ENCODE measurements at places on chromosomes 2 and 18.
A peak's percentile ranks its signal among the peaks of the same experiment; 100 is the strongest.

GRCh38 chr2:96485751-96486651 lies 19.2 kb downstream of the NEURL3 start:
- peak; percentile 64 for DNase-seq

DNA sequence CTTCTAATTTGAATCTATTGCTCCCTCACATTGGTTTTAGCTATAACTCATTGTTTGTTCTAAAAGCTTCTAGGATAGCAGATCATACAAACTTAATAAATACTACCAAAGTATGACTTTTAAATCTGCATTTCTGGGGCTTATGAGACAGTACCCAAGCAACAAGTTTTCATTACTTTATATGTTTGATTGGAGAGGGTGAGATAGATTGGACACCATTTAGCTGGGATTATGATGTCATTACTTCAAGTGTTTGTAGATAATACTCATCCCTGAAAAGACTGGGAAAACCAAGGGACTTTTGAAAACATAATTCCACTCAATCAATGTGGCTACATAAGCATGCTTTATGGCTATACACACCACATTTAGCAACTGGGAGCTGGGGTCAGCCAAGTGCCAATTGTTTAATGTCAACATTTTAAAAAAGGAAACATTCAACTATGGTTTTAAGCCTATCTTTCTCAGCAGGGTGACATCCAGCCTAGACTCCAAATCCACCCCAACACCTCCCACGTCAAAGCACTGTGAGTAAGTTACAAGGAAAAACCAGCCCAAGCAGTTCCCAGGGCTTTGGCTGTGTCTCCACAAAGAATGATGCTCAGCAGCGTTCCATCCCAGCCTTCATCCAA lies 119.9 kb downstream of the ETAA1 start:
- no peak for DNase-seq

- DNase-seq, result no peak
Observed at GRCh38 chr2:113760400-113760799, 4.0 kb upstream of the SLC35F5 start.

GRCh38 chr18:10588975-10589374 lies 63.1 kb downstream of the NAPG start:
- DNase-seq, result no peak

DNA sequence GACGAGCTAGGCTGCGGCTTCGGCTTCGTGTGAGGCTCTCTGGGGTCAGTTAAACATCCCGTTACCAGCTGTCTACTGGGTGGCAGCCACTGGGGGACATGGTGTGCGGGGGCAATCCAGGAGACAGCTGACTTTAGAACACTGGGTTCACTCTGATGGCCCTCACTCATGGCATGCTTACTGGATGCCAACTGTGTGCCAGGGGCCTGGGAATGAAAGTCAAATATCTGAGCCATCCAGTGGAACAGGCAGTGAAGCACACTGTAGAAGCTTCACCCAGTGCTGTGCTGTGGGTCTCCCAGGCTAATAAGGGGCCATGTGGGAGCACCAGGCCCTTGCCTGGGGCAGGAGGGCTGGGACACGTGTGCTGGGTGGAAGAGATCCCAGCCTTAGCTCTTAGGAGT lies 48.3 kb downstream of the GLI2 start:
- no peak for DNase-seq

DNA sequence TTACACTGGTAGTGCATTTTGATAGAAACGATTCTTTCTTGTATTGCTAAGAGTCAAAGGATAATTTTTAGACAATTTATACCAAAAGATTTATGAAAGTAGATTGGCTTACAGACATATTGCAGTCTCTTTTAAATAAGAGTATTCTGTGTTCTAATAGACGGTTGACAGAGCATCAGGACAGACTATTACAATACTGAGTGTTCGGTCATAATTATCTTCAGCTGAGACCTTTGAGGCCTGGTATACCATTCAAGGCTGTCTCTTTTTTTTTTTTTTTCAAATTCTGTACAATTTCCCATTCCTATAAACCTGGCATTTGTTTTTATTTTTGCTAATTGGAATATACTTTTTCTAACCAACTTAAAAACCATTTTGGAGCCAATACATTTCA lies 140.6 kb upstream of the NOSTRIN start:
- no peak for DNase-seq

GRCh38 chr2:33086400-33087015 lies 139.8 kb downstream of the LTBP1 start:
- no peak for DNase-seq

DNA sequence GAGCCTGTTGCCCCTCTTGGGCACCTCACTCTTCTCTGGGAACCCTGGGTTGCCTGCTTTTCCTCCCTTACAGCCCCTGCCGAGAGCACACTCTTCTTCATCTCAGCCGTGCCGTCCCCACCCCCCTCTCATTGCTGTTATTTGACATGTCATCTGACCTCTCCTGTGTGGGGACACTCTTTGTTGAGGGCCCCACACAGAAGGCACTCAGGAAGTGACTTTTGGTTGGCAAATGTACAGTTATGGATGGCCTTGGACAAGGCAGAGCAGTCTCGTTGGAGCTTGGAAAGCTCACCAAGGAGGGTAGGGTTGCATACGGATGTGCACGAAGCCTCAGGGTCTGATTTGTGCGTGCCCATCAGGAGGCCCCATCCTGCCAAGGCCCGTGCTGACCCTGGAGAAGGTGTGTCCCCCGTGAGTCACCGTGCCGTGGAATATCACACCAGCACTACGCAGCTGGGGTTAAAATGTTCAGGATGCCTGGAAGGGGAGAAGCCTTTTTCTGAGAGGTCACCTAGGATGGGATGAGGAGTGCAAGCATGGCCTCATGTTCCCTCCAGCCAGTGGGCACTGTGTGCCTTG lies 93.9 kb downstream of the CTIF start:
- DNase-seq, result no peak

DNA sequence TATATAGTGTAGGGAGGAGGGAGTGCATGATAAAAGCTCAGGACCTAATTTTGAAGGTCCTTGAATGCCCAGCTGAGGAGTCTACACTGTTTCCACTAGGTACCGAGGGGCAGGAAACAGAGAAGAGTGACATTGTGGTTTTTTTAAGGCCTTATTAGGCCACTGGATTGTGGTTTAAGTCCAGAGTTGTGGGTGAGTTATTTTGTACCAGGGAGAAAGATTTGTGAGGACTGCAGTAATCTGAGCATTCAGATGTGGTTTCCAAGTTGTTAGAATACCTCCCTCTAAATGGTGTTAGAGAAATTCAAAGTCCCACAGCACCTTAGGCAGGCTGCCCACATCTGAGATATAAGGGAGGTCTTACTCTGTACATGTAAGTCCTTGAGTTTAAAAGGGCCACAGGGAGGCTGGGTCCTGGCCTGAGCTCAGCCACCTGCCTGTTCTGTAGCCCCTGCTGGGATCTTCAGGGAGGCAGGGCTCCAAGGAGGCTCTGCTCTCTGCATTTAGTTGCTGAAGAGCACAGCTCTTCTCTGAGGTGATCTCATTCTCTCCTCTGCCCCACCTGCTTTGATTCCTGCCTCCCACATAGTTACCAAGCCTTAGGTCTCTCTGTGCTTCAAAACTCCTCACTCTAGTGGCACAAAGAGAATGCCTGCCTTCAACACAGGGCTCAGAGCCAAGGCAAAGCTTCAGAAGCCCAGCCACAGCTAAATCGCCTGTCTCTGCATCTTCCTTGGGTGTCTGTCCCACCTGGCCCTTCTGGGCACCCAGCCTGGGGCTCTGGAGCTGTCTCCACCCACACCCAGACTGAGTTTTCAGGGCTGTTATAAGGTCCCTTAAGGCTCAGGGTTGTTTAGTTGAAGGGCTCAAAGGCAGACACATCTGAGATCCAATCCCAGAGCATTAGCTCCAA lies 88.1 kb downstream of the VSNL1 start:
- DNase-seq, result no peak

GRCh38 chr2:172693037-172693436 lies 42.6 kb upstream of the RAPGEF4 start:
- DNase-seq, result no peak

DNA sequence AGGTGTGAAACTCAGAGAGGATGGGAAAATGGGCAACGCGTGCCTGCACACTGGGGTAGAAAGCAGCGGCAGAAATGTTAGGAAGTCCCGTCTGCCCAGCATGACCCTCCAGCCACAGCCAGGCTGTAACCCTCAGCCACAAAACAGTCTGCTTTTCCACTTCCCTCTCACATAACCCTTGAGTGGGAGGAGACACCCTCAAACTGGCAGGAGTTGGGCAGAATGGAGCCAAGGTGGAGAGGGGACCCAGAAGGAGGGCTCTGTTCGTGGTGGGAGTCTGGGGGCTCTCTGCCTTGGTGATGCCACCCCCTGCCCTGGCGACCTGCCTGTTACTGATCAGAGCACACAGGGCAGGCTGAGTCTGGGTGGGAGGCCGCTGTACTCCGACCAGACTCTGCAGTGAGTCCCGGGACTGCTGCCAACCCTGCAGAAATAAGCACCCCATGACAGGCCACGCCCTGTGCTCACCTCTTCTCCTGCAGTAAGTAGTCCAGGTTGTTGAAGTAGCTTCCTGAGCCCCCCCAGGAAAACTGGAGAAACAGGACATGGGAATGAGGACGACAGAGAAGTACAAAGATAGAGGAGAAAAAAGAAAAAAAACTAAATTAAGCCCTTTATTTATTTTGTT lies 16.0 kb downstream of the FAM178B start:
- DNase-seq, result no peak

GRCh38 chr2:147531269-147531668 lies 313.6 kb upstream of the ACVR2A start:
- DNase-seq, result no peak

DNA sequence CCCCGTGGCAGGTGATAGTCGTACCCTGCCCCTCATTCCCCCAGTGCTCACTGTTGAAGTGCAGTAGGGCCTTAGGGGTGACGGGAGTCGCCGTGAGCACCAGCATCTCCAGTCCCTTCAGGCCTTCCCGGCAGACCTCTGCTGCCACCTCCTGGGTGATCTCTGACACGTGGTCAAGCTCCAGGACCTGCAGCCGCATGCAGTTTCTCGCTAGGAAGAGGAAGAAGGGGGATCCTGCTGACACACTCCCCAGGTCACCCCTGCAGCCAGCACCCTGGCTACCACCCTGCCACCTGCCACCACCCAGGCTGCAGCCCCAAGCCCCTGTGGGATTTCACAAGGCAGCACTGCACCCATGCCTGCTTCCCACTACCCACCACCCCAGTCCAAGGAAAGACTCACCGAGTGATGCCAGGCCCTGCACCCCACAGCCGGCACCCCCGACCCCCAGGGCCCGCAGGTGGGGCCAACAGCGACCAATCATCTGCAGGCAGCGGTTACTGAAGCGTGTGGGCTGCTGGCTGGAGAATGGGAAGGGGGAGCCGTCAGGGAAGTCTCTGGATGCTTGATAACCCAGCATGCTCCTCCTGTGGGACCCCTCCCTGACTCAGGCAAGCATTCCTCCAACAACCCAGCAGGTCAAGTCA lies 23.8 kb downstream of the FBXO41 start:
- DNase-seq, result no peak

DNA sequence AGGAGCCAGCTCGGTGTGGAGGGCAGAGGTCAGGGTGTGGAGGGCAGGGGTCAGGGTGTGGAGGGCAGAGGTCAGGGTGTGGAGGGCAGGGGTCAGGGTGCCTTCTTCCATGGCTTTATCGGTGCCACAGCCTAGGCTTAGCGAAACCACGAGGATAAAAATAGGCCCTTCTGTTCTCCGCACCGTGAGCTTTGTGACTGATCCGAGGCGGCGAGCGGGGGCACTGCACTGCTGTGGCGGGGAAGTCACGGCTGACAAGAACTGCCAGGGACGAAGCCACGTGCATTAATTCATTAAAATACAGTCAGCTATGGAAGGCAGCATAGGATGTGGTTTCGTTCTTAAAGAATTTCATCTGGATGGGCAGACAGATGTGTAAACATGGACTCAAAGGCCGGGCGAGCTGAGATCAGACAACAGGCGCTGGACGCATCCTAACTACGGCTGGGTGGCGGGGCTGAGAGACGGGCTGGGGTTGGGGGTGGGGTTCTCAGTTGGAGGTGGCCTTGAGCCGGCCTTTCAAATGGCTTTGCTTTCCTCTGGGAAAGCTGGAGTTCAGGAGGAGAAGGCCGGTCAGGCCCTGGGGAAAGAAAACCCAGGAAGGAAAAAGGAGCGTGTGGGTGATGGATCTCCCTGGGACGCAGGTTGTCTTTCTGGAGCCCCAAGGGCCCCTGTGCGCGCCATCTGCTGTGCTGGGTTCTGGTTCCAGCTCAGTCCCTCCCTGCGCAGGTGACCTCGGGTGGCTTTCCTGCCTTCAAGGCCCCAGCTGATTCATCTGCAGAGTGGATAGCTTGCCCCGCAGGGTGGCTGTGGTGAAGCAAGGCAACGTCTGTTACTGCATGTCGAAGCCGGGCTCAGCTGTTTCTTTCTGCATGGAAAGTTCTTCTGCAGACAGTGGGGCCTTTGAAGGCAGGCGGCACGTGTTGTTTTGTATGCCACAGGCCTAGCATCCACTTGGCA lies 958 bp upstream of the ALLC start:
- no peak for DNase-seq

DNA sequence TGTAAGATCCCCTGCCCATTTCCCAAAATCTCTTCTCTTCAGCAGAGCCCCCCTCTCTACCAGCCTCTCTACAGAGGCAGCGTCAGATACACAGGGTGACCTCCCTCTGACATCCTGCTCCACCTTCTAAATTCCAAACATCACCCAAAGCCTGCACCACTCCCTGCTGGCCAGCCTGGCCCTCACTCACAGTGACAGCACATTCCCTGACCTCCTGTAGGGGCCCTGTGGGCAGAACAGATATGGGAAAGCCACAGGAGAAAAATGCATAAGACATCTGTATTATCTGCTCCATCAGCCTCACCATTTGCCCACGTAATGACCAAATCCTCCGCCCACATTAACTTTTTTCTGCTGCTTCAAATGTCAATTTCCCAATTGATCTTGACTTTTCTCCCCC lies 40.6 kb downstream of the TRABD2A start:
- DNase-seq, result no peak

- DNase-seq, result no peak
Observed at GRCh38 chr2:68812251-68812650, 58.9 kb downstream of the BMP10 start.

- DNase-seq, result no peak
Observed at GRCh38 chr18:22700920-22701319, 232.2 kb upstream of the RBBP8 start.

- no peak for DNase-seq
Observed at GRCh38 chr2:224165901-224166319, 126.8 kb upstream of the SERPINE2 start.

- DNase-seq, result no peak
Observed at GRCh38 chr2:224849264-224849663, 133.1 kb upstream of the CCDC195 start.

- no peak for DNase-seq
Observed at GRCh38 chr2:102313025-102313424, 1.7 kb downstream of the IL1RL1 start.

- no peak for DNase-seq
Observed at GRCh38 chr2:241540771-241541561, 17.6 kb upstream of the BOK start.

GRCh38 chr2:207474863-207475485 lies 54.8 kb upstream of the CREB1 start:
- DNase-seq, result peak; percentile 51

DNA sequence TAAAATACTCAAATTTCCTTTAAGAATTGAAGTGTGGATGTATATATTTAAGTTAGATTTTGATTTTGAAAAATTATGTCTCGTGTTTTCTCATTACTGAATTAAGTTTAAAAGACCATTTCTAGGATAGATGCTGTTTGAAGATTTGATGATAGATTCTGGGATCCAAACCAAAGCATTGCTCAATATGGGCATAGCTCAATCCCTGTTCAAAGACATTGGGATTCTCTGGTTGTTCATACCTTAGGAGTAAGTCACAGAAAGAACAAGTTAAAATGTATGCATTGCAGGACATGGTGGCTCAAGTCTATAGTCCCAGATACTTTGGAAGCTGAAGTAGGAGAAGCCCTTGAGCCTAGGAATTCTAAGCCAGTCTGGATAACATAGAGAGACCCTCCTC lies 622.3 kb downstream of the ADCYAP1 start:
- DNase-seq, result no peak

All from left renal pelvis (tissue), 4 donors.